GM13977 (cell line): ENCODE measurements at places on chromosomes 6 and 20.

DNA sequence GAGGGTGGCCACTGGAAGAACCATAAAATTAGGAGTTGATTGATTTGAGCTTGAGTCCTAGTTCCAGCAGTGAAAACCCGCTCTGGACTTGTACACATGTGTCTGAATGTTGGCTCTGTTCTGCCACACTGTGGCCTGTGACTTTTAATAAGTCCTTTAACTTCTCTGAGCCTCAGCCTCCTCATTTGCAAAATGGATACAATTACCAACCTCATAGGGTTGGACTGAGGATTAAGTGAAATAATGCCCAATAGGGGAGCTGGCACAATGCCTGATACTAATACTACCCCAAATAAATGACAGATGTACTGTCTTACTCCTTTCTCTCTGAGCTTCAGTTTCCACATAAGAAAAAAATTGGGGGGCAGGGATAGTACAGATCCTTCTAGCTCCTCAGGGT, 92.6 kb upstream of the RIPOR2 start:
- DNase-seq = no peak

- no peak for DNase-seq
These were observed 14.3 kb downstream of the TTBK1 start for GRCh38 chr6:43257367-43258145.

GRCh38 chr6:156545931-156546330, 231.2 kb upstream of the ARID1B start:
- DNase-seq = no peak

GRCh38 chr6:63475707-63476106, 96.6 kb upstream of the LOC128125822 start:
- DNase-seq = no peak

DNA sequence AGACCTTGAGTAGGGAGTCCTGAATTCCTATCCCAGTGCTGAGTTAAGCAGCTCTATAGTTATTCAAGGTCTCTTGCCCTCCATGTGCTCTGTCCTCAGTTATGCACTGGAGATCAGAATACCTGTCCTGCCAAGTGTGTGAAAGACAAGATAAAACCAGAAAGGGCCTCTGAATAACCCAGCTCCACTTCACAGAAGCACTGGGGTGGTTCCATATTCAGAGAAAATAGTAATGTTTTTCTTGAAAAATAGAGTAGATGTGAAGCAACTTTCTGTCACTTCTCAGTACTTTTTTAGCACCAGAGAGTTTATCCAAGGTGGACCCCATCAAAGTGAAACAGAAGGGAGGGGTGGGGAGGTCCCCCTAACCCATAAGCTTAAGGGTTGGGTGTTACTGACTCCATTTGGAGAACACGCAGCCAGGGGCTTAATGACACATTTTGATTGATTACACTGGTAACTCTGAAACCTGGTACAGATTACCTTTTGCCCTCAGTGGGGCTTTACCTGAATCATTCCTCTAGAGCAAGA, 509.8 kb upstream of the JARID2 start:
- DNase-seq = no peak

- DNase-seq = no peak
These were observed 256.7 kb downstream of the PKHD1 start for GRCh38 chr6:51830666-51831065.

GRCh38 chr6:34813028-34813713, 21.3 kb downstream of the BLTP3A start:
- no peak for DNase-seq

DNA sequence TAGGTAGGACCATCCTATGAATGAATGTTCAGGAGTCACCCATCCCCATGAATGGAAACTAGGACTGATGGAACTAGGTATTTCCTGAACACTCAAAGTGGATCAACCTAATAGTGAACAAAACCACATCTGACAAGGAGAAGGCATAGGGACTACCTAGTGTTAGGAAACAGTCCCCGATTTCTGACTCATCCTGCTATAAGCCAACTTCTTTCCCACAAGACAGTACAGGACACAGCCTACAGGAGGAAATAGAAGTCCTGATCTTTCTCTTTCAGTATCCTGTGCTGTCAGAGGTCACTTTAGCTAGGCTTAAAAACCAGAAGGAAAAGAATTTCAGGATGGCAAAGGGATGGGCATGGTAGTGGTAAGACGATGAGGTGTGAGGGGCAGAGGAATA, 19.5 kb upstream of the GMDS start:
- no peak for DNase-seq

DNA sequence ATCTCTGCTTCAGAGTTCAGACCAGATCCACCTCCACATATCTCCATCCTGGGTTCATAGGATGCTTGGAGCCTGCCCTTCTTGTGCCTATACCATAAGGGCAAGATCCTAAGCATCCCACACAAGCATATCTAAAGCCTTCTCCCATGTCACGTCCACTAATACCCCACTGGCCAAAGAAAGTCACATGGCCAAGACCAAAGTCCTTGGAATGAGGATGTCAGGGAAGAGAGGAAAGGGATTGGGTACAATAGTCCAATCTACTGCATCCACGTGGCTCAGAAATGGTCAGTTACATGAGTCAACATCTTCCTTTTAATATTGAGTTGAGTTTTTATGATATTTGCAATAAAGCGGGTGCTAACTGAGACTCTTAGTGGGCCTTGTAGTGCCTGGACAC, 515.9 kb upstream of the SULF2 start:
- DNase-seq = no peak

- no peak for DNase-seq
These were observed 254.7 kb downstream of the TSHZ2 start for GRCh38 chr20:53226826-53227225.

- DNase-seq = no peak
These were observed 6.5 kb upstream of the TUBB2B start for GRCh38 chr6:3233904-3234303.

- no peak for DNase-seq
These were observed 29.6 kb downstream of the RAMACL start for GRCh38 chr6:166556863-166557322.

- DNase-seq = no peak
These were observed 88.4 kb upstream of the PLEKHG1 start for GRCh38 chr6:150511313-150511712.

- DNase-seq = no peak
These were observed 23.3 kb downstream of the ATXN1 start for GRCh38 chr6:16737925-16738324.

- peak; percentile 90 for DNase-seq
These were observed 7.8 kb upstream of the MDGA1 start for GRCh38 chr6:37705239-37706051.

DNA sequence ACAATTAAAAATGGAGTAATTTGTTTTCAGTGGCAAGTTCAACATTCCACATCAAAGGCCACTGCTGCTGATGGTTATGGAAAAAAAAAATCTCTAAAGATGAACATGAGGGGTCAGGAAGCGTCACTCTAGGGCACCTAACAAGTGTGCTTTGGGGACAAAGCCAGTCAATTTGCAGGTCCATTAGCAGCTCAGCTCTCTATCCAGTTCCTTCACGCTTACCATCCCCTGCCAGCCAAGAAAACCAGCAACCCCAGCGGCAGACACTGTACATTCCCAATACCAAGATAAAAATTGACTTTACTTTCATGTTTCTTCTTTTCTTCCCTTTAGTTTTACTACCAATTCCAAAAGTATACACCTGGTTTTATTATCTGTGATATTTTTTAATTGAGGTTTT, 10.1 kb downstream of the RFX6 start:
- no peak for DNase-seq

DNA sequence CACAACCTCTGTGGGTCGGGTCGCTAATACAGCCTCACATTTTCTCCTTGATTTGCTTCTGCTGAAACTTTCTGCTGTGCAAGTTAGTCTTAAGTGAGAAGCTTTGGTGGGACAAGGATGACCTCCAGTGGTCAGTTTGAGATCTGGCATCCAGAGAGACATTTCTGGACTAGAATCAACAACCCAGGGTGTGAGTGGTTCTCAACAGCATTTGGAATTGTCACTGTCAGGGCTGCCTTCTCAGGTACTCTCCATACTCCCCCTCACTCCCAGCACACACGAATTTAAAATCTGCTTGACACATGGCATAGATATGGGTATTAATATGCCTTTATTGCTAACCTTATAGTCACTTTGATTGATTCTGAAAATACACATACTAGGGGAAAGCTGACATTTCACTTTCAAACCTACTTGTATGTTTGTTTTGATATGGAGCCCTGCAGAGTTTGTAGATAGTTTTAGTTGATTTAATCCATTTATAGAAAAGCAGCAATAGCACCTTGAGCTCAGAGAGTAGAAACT, 13.2 kb downstream of the OTOR start:
- peak; percentile 43 for DNase-seq

DNA sequence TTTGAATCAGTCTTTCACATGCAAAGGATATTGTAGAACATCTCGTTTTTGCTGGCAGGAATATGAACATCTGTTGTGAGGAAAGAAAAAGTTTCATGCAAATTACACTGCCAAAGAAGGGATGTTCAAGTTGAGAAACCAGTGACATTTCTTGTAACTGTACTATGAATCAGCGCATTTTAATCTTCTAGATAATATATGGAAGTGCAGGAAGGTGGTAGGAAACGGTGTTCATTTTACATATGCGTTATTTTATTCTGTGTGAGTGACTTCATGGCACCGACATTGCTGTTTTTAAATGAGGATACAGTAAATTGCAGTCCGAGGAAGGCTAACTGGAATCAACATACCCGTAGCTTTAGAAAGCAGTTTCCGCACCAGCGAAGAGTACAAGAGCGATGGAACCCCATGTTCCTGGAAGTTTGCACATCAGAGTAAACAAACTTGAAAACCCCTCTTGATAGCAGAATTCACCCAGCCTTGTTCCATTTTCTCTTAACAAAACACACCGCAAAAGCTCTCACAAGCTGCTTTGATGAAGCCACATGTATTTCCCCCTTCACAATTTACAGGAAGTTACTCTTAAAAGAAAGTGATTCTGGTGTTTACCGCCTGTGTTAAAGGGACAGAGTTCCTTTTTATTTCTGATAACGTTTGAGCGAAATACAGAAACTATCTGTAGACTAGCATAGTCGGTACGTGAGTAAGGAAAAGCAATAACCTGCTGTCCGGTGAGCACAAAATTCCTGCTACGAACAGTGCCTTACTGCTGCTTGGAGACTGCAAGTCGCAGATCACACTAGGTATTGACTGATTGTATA, 11.5 kb downstream of the PRDM1 start:
- peak; percentile 46 for DNase-seq

GRCh38 chr6:64170316-64170715, 534.7 kb downstream of the PHF3 start:
- DNase-seq = no peak

DNA sequence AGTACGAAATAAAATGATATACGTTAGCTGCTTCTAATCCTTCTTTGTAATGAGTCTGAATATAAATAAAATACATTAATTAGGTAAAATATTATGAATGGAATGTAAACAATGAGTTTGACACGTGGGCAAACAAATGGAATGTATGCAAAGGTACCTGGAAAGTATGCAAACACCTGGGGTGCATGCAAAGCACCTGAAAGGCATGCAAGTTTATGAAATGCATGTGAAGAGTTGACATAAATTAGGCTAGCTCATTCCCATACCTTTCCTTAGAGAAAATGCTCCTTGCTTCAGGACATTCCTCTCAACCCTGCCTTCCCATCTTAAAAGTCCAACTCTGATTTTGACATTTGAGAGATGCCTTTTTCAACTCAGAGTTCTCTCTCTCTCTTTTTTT, 140.9 kb downstream of the EDN1 start:
- DNase-seq = no peak
